ENCODE measurements at places on chromosomes 3 and 15.
A peak's percentile ranks its signal among the peaks of the same experiment; 100 is the strongest.

DNA sequence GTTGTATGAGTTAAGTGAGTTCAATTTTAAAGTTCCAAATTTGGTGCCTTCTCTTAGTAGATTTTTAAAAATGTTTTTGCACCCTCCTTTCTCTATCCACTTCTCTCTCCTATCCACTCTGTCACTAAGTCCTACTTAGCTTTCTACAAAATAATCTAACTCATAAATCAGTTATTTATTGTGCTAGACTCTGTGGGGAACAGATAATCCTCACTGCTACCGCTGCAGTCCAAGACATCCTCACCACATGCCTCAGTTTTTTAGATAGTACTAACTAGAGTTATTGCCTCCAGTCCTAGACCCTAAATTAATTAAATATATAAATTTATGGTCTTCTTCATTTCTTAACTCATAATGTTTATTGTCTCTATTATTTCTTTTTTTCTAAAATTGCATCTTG is 576.3 kb downstream of the GRM7 start:
- DNase-seq = no peak

- no peak for DNase-seq
Observed at GRCh38 chr3:184595726-184596125, 34.1 kb downstream of the EPHB3 start.

- no peak for DNase-seq
Observed at GRCh38 chr15:42149493-42150218, 6.8 kb downstream of the PLA2G4F start.

GRCh38 chr15:74175271-74176191 is 2.0 kb downstream of the ISLR start:
- no peak for DNase-seq

- no peak for DNase-seq
Observed at GRCh38 chr3:14761121-14761672, 57.6 kb upstream of the FGD5 start.

DNA sequence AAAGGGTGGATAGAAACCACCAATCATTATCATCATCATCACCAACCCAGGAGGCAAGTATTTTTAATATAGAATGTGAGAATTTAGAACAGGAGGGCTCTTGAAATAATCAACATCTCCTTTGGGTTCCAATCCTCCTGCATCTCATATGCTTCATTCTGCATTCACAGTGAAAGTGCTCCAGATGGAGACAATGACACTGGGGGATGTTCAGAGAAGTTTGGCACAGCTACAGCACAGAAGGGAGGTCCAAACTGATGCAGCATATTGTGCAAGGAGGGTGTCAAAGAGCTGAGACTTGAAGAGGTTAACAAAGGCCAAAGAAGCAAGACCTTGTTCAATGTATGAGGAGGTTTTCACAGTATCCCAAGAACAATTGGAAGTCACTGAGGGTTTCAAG is 767.1 kb downstream of the NTRK3 start:
- no peak for DNase-seq

- DNase-seq = no peak
Observed at GRCh38 chr15:59543721-59544547, 67.6 kb upstream of the GCNT3 start.

GRCh38 chr3:63228677-63229076 is 49.4 kb upstream of the SYNPR start:
- DNase-seq = no peak

GRCh38 chr15:63310646-63311045 is 33.2 kb downstream of the APH1B start:
- no peak for DNase-seq

DNA sequence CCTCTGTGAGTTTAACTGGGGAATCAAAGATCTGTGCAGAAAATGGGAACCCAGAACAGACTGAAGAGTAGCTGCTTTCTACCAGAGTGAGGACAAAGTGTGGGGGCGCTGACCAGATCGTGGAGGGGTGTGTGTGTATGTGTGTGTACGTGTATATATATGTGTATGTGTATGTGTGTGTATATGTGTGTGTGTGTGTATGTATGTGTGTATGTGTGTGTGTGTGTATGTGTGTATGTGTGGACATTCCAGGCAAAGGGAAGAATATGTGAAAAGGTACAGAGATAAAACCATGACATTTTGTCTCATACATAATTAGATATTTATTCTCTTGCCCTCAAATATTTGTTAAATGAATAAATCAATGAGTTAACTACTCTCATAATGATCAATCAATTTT is 54.9 kb upstream of the DPPA4 start:
- DNase-seq = no peak

GRCh38 chr3:53493963-53494791 is at the start of gene CACNA1D:
CACNA1D (plus strand) TSS chr3:53494611; CDS start chr3:53495167, 556 bp downstream.
- no peak for DNase-seq

- DNase-seq = no peak
Observed at GRCh38 chr15:93241696-93242585, 152.9 kb upstream of the RGMA start.

- DNase-seq = no peak
Observed at GRCh38 chr3:107408513-107408912, 31.3 kb downstream of the CCDC54 start.

GRCh38 chr3:171446801-171447578 is 13.2 kb downstream of the TNIK start:
- DNase-seq = no peak

DNA sequence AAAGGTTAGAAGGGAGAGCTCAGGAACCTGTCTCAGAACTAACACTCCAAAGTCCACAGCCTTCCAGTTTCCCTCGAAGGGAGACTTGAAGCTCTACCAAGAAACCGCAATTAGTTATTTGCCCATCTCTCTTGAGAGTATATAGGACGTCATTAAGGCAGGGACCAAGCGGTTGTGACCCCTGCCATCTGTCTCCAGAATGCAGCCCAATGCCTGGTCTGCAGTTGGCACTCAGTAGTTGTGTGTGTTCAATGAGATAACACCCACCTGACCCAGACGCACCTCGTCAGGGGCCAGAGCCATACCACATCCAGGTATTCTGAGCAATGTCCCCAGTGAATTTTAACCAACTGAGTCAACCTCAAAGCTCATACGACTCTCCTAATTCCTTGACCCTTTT is 251.0 kb downstream of the VPS13C start:
- DNase-seq = no peak

GRCh38 chr15:79900087-79900486 is 3.3 kb upstream of the MTHFS start:
- DNase-seq = no peak

DNA sequence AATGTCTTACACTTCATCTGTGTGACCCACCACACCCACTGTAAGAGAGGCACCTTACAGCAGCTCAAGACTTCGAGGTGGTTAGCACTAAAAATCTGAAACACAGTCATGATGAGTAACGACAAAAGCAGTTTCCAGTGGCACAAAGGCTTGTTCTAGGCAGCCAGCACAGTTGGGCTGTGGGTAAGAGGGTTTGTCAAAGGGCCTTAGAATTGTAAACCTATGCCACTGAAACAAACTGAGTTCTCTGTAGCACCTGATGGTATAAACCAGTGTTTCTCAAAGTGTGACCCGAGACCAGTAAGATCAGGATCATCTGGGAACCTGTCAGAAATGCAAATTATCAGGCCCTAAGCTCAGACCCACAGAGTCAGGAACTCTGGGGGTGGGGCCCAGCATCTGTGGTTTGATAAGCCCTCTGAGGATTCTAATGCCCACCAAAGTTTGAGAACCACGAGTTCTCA is 36.5 kb downstream of the DAPK2 start:
- DNase-seq = peak; percentile 27

GRCh38 chr3:167662919-167663400 is 9.2 kb upstream of the WDR49 start:
- DNase-seq = no peak

DNA sequence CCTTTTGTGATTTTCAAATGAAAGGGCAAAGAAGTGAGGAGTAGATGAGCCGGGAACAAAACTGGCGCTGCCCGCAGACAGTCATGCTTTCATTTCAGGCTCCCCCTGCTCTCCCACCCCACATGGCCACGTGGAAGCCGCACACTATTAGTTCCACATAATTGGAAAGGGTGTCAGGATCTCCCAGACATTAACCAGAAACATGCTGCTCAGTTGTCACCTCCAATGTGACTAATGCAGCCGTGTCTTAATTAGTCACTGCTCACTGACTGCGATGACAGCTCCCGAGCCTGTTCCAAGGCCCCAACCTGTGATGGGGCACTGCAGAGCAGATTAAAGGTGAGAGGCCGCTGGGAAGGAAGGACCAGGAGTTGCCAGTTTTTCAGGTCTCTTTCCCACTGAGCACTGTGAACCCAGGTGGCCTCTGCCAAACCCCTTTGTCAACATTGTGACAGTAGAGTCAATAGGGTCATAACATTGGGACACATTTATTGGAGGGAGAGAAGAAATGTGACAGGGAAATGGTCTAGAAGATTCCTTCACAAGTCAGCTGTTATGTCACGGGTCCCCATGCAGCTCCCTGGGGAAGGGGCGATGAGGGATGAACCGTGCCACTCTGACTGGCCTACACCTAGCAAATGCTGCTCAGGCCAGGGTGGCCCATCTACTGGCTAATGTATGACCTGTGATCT is 38.6 kb upstream of the SFMBT1 start:
- no peak for DNase-seq

DNA sequence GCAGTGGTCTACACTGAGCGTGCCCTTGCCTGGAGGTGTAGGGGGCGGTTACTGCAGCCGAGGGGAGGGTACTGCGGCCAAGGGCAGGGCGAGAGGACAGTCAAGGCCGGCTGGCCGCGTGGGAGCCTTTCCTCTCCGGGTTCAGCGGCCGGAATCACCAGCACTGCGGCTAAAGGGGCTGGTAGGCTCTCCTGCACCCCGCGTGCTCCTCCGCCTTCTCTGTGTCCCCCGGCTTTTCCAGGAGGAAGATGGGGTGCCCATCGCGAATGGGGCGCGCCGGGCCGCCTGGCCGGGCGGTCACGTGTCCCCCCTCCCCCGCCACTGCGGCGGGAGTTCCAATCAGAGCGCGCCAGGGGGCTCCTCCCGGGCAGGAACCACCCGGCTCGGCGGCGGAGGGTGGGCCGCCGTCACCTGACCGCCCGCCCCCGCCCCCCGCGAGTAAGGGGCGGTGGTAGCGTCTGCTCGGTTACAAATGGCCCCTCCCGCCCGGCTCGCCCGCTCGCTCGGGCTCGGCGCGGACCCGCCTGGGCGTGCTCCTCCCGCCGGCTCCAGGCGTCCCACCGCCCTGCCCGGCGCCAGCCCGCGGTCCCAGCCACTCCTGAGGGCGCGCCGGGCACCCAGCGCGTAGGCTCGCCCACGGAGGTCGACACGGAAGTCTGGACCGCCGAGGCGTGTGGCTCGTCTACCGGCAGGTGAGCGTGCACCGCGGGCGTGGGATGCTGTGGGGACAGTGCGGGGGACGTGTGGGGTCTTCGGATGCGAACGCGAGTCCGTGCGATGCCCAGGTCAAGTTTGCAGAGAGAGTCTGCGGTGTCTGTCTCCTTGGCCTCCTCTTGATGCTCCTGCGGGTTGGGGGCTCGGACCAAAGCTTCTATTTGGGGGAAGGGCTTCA is 242.6 kb upstream of the TOPAZ1 start:
- no peak for DNase-seq

GRCh38 chr3:11091088-11091590 is 63.2 kb upstream of the HRH1 start:
- DNase-seq = no peak

DNA sequence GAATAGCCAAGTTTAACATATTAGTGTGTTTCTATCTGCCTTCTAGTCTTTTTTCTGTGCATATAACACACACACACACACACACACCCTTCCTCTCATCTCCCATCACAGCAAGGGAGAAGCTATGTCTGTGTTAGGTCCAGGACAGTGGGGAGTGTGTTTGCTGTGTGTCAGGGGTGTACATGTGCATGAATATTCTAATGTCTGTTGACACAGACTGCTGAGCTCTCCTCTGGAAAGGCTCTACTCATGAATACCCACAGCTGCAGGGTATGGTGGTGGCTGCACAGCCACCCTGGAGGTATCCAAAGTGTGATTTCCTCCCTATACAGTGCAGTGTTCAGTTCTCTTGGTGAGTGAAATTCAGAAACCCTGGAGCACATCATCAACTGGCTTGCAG is 42.9 kb downstream of the ARNT2 start:
- DNase-seq = no peak

- DNase-seq = no peak
Observed at GRCh38 chr15:50107591-50108408, 11.2 kb downstream of the ATP8B4 start.

DNA sequence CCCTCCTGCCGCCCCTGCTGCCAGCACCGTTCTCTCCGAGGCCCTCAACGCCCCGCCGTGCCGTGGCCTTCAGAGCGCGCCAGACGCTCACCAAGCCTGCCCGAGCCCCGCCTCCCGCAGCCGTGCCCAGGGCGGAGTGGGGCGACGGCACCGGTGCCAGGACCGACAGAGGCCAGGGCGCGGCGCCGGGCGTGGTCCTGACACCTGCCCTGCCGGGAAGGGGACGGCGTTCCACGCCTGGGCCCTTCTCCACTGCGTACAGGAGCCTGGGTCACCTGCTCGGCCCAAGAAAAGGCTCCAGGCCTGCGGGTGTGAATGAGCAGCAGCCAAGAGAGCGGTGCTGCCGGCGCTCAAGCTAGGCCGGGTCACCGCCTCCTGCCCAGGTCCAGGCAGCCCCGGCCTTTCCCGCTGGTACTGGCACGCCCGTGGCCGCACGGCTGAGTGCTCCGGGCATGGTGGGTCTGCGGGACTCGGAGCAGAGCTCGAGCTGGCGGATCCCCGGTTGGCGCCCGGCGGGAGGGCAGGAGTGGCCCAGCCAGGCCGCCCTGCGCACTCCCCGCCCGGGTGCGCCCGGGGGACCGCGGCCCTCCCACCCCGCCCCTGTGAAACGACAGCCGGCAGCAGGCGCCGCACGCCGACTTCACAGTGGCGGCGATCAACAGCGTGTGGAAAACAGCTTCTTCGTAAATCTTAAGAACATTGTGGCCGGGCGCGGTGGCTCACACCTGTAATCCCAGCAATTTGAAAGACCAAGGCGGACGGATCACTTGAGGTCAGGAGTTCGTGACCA is 4.2 kb downstream of the OCA2 start:
- no peak for DNase-seq

- DNase-seq = no peak
Observed at GRCh38 chr3:54878145-54878544, 49.7 kb downstream of the LRTM1 start.

DNA sequence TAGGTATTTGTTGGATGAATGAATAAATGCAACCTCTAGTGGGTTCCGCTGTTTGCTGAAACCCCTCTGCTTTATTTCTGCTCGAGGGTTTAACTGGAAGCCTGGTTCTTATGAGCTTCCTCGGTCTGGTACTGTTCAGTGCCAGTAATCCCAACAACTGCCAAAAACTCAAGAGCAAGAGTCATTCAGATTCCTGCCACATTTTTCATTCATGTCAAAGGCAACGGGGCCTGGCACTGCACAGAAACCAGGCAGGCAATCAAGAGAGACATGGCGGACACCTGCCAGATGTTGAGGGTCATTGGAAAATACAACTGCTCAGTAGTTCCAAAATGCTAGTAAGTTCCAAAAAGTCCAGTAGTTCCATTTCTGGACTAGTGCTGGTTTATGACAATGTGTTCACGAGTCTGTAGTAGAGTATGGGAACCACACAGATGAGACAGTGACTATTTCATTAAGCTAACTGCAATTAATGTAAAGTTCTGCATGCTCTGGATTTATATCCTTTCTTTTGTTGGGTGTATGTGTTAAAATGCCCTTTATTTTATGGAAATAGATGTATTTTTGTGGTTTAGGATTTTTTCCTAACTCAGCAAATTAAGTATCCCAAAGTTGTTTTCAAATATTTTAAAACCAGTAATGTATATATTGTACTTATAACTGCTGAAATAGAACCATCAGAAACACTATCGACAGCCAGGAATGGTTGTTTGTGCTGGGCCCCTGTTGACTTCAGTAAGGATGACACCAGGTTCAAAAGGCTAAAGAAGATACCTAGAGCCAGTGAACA is 22.7 kb upstream of the TMEM41A start:
- no peak for DNase-seq

Measured in stimulated activated CD8-positive, alpha-beta memory T cell treated with anti-CD3 and anti-CD28 coated beads, Interleukin-2, amount 100 ng/mL, for 1 hour (primary cell).